ENCODE measurements at places on chromosomes 2 and 18.

- DNase-seq, result no peak
These were observed 74.2 kb upstream of the TFCP2L1 start for GRCh38 chr2:121359170-121359569.

DNA sequence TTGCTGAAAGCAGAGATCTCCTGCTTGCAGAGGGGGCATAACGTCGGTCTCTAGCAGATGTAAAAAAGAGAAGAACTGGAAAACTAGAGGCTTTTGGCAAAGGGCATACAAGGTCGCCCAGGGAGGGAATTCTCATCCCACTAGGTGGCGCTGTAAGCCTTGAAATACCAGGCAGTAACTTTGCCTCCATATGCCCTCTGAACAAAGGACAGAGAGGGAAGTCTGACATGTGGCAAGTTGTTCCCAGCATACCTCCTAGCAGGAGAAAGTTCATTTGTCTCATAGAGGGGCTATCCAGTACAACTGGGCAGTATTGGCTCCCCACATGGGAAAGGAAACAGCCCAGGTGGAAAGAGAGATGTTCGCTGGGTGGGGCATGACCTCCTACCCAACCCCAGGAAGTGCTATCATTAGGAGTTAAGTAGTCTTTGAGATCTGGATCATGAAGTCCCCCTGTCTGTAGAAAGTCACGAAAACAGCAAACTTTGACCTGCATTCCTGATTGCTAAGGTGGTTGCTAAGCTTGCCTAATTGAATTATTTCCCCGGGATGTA, 39.9 kb downstream of the STK17B start:
- DNase-seq, result no peak

- DNase-seq, result peak; percentile 34
These were observed 995.2 kb upstream of the CDH2 start for GRCh38 chr18:29171892-29172755.

DNA sequence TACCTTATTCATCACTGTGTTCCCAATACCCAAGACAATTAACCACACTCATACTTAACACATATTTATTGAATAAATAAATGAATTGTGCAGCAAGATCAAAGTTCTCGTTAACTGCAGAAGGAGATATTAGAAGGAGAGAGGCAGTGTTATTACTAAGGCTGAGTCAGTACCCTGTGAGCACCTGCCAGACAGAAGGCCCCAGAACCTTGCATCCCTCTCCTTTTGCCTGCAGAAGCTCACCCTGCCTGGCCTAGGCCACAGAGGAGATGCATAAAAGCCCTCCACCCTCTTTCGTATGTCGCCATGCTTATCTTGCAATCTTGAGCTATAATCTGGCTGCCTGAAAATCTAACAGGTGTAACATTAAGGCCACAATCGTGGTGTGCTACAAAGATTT, 20.5 kb upstream of the RNF149 start:
- DNase-seq, result no peak

Measured in spinal cord (tissue), 10 donors.